ENCODE measurements at places on chromosomes 1 and 21.

DNA sequence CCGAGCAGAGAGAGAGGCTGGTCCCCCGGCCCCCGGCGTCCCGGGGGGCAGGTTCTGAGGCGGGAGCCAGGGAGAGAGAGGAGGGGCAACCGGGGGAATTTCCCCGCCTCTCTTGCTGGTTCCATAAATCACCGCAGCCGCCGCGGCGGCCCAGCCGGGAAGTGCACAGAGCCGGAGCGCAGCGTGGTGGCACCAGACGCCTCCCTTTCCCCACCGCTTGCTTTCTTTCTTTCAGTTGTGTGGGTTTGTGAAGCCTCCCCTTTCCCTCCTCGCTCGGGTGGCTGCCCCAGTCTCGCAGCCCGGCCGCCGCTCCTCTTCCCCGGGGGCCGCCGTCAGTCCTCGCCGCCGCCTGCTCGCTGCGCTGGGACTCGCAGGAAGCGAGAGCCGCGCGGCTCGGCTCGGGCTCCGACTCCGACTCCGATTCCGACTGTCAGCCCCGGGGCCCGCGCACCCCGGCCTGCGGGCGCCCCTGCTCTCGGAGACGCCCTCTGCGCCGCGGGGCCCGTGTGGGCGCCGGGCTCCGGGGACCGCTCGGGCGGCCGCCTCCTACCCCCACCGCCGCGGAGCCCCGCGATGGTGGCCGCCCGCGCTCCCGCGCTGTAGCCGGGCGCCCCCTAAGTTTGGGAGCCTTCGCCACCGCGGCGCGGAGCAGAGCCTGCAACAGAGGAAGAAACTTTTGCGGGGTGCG is at the start of gene CACHD1:
Gene CACHD1 (plus strand): TSS at position 153 of the 688 bp plus-strand sequence. CDS start 616 bp downstream, outside the sequence.
- peak; percentile 74 for DNase-seq

- no peak for DNase-seq
Observed at GRCh38 chr1:61109158-61109557, 26.8 kb downstream of the NFIA start.

- no peak for DNase-seq
Observed at GRCh38 chr1:44806704-44807363, at the start of gene DYNLT4. Gene DYNLT4 (minus strand): TSS chr1:44807351. CDS start chr1:44806668, 683 bp downstream.

GRCh38 chr1:118123116-118123839 is 61.8 kb downstream of the SPAG17 start:
- DNase-seq, result no peak

- no peak for DNase-seq
Observed at GRCh38 chr1:217462159-217462558, 168.7 kb downstream of the GPATCH2 start.

- peak; percentile 34 for DNase-seq
Observed at GRCh38 chr1:226649780-226650179, 89.3 kb downstream of the ITPKB start.

DNA sequence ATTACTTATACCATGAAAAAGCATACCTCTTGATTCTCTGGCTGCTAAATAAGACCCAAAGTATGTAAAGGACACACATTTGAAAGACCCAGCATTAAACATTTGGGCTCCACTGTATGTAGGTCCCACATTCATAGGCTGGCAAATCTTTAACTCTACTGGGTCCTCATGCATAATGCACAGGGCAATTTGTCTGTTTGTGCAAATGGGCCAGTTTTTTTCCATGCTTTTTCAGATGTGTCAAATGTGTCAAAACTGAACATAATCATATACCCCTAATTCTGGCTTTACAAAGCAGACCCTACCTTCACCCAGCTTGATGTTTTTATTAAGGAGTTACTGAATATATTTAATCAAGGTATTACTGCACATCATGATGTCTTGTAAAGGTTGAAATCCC is 63.7 kb downstream of the RERE start:
- DNase-seq, result no peak

GRCh38 chr21:44357064-44357837 is 3.8 kb downstream of the TRPM2 start:
- no peak for DNase-seq

GRCh38 chr1:77060000-77060399 is 159.2 kb downstream of the PIGK start:
- no peak for DNase-seq

DNA sequence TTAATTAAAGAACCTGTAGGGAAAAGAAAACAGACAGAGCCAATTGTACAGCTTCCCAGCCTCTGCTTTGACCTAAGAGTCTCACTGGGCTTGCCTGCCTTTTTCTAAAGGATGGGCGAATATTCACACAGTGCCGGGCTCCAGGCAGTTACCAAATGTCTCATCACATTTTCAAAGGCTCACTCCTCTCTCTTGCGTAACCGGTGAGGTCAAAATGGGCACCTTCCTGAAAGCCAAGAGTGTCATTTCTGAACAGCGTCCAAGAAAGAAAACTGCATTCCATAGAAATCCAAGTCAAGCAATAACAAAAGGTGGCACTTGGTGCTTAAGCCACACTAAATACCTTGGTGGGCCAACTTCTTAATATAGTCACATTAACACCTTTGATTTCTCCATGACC is 710 bp upstream of the PALMD start:
- DNase-seq, result no peak

- DNase-seq, result no peak
Observed at GRCh38 chr1:199995096-199995685, 32.3 kb upstream of the NR5A2 start.

GRCh38 chr1:157189986-157190982 is 52.1 kb upstream of the ETV3 start:
- DNase-seq, result no peak

GRCh38 chr1:203769505-203770343 is 4.7 kb downstream of the LAX1 start:
- no peak for DNase-seq

- no peak for DNase-seq
Observed at GRCh38 chr1:206495493-206496046, 11.8 kb upstream of the RASSF5 start.

Measured in activated CD4-positive, alpha-beta T cell treated with anti-CD3 and anti-CD28 coated beads, Interleukin-10, Interleukin-2, amounts not matched to agents 100 ng/mL and 50 ng/mL, durations not matched to agents 16 hours and 8 hours (primary cell).